Stimulated activated CD8-positive, alpha-beta memory T cell treated with anti-CD3 and anti-CD28 coated beads, Interleukin-7, amount 100 ng/mL, for 24 hours (primary cell): ENCODE measurements at places on chromosomes 13 and 19.

DNA sequence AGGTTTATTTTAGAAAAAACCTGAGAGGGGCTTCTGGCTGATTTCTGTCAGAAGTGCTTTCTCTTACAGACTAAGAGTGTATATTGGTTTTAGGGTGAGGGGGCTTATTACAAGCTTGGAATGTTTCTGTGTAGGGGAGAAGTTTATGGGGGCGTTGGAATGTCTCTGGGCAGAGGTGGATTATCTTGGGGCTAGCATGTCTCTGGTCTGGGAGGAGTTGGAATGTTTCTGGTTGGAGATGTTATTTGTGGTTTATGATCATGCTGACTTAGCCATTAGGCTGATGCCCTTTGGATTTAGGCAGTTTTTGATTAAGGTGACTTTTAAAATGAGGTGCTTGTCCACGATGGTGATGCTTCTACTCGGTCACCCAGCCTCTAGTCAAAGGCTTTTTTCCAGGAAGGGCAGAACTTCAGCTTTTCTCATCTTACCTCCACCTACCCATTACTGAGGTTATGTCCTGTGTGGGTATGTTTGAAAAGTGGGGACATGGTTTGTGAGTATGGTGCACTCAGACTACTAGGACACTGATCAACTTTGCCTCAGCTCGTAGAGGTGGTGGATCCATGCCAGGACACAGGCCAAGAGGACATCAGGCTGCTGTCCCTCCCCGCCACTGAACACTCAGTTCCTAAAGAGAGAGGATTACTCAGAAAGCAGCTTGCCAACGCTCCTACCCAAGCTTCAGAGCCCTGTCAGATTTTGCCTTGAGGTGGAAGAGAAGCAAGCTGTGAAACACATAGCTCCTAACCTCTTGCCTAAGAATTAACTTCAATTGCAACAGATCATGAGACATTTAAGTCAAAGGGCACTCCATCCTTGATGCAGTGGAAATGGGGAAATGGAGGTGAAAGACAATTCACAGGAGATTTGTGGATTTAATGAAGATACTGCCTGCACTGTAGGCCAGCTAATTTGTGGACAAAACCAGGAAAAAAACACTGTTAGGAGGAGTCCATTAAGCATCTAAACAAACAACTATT is 63.6 kb downstream of the ZNF44 start:
- DNase-seq = no peak

DNA sequence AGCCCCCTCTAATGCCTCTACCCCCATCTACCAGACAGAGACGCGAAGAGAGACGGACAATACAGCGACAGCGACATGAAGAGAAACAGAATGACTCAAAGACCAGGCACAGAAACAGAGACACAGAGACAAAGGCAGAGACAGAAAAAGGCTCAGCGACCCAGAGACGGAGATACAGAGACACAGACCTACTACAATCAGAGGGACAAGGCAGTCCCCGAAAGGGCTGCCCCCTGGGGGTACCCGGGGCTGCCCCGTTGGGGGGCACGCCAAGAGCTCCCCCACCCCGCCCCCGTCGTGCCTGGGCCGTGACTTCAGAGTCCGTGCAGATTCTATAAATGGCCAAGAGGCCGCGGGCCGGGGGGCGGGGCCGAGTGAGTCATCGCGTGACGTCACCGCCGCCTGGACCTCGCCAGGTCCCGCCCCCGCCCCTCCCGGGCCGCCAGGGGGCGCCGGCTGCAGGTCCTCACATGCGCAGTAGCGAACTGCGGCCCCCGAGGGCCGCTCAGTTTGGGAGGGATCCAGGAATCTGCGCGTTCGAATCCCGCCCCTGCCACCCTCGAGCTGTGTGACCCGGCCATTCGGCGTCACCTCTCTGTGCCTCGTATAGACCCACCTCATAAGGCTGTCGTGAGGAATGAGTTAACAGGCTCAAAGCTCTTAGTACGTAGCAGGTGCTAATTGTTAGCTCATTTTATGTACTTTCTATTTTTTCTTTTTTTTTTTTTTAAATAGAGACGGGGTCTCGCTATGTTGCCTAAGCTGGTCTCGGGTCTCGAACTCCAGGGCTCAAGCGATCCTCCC is 2.7 kb upstream of the CNN1 start:
- peak; percentile 82 for DNase-seq

DNA sequence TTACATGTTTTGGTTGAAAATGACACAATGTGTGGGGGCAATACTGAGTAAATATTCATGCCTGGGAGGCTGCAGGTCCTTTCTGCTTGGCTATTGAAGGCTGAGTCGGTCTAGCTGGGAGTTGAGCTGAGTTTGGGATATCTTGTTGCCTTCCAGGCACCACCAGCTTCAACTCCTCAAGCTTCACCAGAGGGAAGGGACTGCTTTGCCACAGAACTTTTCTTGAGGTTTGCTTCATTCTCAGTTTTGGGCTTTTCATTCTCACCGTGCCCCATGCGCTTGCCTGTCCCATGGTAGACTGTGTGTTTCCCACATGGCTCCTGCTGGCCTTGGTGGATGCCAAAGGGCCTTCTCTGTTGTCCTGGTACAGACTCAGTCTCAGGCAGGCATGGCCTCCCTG is 198.2 kb upstream of the SOX1 start:
- no peak for DNase-seq

DNA sequence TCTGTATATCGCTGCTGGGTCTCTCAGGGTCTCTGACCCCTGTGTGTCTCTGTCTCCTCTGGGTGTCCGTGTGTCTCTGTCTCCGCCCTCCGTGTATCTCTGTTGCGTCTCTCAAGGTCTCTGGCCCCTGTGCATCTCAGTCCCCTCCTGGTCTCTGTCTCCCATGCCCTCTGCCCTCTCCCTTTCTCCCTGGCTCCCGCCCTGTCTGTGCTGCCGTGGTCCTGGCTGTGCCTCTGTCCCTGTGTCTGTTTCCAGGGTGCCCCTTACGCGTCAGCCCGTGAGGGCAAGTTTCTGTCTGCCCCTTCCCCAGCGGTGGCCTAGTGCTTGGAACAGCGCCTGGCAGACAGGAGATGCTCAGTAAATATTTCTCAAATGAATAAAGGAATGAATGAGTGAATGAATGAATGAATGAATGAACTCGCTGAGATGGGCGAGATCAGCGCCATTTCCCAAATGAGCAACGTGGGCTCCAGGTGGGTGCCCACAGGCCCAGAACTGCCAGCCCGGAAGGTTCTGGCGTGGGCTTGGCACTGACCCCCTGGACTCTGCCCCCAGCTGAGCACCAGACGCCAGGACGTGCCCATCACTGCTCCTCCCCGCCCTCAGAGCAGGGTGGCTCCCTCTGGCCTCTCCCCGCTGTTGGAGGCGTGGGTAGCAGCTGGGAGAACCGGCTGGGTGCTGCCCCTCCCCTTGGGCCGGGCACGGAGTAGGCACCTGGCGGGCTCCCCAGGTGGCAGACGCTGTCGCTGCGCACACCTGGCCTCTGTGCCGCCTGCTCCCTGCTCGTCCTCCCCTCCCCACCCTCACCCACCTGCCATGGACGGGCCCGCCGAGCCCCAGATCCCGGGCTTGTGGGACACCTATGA is at the start of gene SULT2B1:
TSS of gene SULT2B1 (plus strand) at position 736 of the 866 bp plus-strand sequence. CDS start at position 817, 81 bp downstream.
- DNase-seq = no peak

DNA sequence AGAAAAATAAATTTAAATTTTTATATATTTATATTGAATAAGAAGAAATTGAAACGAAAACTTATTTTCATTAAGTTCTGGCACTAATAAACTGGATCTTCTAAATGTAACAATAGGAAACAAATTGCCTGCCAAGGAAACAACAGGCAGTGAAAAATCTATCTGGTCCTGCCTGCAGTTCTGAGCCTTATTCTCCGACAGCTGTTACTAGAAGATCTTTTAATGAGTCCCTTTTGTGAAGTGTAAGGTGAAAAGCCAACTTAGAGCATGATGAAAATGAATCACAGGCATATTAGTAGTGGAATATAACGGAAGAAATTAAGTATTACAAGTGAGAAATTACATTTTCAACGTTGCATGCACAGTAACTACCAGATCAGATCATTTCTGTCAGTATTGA is 1002.7 kb upstream of the PCDH20 start:
- no peak for DNase-seq

DNA sequence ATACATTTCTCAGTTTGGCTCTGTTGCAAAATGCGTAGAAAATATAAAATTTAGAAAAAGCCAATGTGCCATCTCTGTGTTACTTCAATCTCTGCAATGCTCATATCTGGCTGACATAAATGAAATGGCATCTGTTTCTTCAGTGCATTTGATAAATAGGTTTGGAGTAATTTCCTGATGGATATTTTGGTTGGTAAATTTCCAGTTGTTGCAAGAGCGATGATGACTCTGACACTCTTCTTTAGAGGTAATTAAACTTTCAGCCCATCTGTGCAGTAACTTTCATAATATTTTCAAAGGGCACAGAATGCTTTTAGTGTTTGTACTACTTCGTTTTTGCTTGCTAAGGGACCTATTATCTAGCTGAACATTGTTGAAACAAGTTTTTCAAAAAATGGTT is 1286.4 kb downstream of the PCDH9 start:
- no peak for DNase-seq

GRCh38 chr19:17075864-17076542 is 426 bp downstream of the MYO9B start:
- DNase-seq = no peak

GRCh38 chr13:71701741-71702140 is 165.3 kb downstream of the DACH1 start:
- no peak for DNase-seq

- DNase-seq = no peak
Observed at GRCh38 chr13:101627556-101627943, 175.1 kb downstream of the ITGBL1 start.

DNA sequence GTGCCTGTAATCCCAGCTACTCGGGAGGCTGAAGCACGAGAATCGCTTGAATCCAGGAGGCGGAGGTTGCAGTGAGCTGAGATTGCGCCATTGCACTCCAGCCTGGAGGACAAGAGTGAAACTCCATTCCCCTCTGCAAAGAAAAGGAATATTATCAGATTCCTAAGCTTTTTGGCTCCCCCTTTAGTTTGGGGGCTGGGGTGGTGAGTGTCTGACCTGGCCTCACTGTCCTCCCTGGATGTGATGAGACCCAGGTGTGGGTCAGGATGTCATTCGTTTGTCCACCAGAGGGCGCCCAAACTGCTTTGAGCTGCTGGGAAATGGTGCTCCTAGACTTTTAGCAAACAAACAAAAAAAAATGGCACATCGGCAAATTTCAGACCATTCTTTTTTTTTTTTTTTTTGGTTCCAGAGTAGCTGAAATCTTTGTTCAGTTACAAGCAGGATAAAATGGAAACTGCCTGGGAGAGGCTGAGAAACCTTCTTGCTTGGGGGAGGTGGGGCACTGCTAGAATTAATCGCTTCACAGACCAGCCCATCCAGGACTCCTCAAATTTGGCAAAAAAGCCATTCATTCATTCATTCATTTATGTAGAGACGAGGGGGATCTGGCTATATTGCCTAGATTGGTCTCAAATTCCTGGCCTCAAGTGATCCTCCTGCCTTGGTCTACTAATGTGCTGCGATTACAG is 29.4 kb downstream of the SPC24 start:
- DNase-seq = peak; percentile 65

GRCh38 chr19:48994035-48994386 is 324 bp downstream of the RUVBL2 start:
- no peak for DNase-seq

DNA sequence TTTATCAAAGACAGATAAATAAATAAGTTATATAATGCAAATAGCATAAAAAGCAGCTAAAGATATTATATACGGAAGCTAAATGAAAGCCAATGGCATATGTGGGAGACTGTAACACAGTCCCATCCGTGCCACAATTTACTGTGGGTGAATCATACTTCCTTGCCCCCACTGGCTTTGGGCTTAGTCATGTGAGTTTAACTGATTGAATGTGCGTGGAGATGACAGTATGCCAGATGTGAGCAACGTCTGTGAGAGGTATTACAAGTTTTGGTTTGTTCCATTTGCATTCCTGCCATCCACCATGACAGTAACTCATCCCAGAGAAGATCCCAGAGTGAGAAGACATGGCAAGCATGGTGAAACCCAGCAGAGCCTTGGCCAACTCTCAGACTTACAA is 340.0 kb downstream of the SUCLA2 start:
- no peak for DNase-seq

DNA sequence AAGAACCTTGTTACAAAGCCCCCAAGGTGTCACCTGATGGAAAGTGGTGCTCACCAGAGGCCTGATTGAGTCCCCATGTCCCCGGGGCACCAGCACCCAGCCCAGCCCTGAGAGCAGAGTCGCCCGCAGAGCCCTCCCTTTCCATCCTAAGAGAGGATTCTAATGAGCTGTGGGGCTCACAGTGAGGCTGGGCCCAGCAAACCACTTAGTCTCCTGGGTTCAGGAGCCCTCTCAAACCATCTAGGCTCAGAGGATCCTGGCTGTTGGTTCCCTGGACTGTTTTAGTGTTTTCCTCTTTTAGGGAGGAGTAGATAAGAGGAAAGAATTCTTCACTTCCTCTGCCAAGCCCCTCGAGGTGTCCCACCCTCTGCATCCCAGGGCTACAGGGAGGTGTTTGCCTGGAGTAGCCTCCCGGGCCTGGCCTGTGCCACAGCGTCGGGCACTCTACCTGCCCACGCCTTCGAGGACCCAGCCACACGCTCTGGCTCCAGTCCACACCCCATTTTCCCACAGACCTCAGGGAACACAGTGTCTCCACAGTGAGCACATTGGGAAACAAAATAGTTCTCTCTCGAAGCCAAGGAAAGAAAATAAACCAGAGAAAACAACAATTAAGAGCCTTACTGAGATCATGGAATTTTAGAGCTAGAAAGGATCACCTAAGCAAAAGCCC is 34.4 kb downstream of the DHRS12 start:
- no peak for DNase-seq

DNA sequence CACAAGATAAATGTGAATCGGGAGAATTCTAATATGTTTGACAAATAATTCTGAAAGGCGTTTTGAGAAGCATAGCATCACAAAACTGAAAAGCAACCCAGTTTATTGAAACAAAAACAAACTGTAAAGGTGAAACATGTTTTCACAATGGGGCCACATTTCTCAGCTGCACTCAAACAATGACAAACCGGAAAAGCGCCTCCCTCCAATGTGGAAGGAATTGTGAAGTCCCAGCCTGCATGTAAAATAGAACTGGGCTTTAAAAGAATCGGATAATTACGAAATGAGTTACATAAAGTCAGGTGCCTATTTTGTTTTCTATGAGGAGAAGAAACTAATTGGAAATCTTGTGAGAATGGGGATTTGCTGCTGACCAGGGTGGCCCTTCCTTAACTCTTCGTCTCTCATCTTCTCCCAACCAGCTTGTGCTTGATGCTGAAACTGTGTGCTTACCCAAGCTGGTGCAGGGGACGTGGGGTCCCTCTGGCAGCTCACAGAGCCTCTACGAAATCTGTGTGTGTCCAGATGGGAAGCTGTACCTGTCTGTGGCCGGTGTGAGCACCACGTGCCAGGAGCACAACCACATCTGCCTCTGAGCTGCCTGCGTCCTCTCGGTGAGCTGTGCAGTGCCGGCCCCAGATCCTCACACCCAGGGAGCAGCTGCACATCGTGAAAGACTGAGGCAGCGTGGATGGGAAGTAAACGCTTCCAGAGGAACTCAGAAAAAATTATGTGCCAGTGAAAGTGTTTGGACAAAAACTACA is 109.4 kb downstream of the SACS start:
- no peak for DNase-seq

DNA sequence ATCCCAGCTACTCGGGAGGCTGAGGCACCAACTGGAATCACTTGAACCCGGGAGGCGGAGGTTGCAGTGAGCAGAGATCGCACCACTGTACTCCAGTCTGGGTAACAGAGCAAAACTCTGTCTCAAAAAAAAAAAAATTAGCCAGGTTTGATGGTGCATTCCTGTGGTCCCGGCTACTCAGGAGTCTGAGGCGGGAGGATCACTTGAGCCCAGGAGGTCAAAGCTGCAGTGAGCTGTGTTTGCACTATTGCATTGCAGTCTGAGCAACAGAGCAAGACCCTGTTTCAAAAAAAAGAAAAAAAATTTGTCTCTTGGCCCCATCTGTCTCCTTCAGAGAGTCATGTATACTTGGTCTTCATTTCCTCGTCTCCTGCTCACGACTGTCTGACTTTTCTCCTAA is 1.6 kb downstream of the CCDC97 start:
- DNase-seq = no peak
